ENCODE measurements at places on chromosomes 3 and 15.
A peak's percentile ranks its signal among the peaks of the same experiment; 100 is the strongest.

GRCh38 chr3:13042715-13043271 is 30.4 kb downstream of the IQSEC1 start:
- DNase-seq = no peak

DNA sequence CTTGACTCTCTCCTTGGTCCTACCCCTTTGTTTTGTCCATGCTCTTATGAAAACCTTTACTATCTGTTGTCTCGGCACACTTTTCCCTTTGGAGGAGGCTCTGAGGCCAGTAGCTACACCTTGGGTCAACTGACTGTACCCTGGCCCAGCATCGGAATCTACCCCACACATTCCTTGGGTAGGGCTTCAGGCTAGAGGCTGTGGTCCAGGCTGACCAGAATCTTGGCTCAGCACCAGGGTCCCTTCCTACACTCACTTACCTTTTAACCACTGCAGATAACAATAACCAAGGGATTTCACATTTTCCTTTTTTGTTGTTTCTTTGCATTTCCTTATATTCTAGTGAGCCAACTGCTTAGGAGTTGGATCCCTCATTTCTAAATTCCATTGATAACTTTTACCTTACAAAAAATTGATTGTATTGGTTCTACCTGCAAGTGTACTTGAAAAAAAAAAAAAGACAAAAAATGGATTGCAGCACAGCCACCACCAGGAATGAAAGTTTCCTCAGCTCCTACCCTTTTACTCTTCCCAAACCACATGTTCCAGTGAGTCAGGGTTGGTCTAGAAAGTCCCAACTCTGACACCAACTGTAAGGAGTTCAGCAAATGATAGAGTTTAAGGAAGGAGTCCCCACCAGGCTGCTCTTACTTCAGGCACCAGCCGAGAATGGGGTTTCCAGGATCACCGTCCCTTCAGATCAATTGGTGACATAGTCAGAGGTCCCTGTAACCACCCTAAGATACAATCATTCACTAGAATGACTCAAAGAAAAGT is 95.6 kb downstream of the FBLN2 start:
- no peak for DNase-seq

GRCh38 chr15:51046799-51047449 is 47.8 kb downstream of the TNFAIP8L3 start:
- no peak for DNase-seq

- DNase-seq = no peak
Observed at GRCh38 chr3:10910367-10910766, 82.2 kb upstream of the SLC6A1 start.

GRCh38 chr3:186060222-186060621 is 48.7 kb downstream of the ETV5 start:
- DNase-seq = no peak

GRCh38 chr3:190492966-190493365 is 20.9 kb upstream of the IL1RAP start:
- DNase-seq = no peak

DNA sequence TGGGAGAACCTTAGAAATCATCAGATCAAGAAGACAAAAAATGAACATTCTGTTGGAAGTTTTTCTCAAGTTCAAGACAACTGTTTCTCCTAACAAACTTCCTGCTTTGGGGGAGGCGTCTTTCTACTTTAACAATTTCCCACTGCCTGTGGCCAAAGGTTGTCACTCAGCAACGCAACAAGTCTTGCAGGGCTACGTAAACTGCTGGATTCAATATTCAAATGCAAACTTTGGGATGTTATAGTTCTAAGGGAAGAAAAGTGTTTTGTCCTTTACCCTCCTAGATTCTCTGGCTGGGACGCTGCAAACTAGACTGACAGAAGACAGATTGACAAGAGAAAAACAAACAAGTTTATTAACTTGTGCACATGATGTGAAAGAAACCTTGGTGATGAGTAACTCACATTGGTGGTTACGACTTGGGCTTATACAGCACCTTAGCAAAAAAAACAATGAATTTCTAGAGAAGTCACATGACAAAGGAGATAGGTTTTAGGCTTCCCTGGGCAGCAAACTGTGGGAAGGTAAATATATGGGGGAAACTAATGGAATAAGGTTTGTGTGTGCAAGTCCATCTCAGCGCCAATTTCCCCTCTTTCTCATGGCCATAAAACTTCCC is 34.0 kb upstream of the ARPIN start:
- DNase-seq = no peak

DNA sequence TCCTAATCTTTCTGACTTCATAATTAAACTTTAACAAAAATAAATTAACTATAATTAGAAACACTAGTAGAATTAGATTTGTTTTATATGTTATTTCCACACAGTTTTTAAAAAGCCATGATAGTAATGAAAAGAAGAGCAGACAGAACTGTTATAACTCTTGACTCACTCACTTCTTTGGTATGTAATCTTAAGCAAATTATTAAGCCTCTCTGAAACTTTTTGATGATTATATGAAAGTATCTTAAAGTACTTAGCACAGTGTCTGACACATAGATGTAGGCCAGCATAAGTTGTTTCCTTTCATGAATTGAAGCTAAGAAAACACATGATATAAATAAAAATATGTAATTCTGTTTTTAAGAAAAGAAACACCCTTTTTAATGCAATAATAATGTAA is 123.6 kb upstream of the MLF1 start:
- no peak for DNase-seq

DNA sequence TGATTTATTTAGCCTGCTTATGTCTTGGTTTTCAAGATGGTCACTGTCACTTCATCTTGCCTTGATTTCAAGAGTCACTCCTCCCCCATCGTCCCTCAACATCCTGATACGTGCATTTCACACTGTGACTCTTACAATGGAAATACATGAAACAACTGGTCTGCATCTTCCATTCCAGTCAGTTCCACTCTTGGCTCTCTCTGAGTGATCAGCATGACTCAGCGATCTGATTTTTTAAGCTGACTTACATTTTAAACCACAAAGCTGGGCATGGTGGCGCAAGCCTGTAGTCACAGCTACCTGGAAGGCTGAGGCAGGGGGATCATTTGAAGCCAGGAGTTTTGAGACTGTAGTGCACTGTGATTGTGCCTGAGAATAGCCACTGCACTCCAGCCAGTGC is 271.2 kb upstream of the ROPN1 start:
- peak; percentile 53 for DNase-seq

DNA sequence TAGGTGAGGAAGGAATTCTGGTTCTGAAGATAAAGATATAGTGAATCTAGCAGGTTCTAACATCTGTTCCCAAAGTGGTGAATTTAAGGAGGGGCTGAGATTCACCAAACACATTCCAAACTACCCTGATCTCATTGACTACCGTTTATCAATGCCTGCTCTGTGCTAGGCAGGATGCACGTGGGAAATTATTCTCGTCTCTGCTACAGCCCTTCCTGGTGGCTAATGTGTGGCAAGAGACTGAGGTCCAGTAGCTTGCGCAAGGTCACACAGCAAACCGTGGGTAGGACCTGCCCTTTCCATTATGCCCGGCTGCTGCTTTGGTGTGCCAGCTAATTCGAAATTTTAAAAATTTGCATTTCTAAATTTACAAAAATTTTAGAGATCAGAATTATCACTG is 209.5 kb upstream of the TRIM42 start:
- DNase-seq = no peak

GRCh38 chr3:171257251-171258203 is 202.7 kb downstream of the TNIK start:
- no peak for DNase-seq

GRCh38 chr3:70110066-70110465 is 110.5 kb downstream of the SAMMSON start:
- no peak for DNase-seq

- DNase-seq = no peak
Observed at GRCh38 chr3:114022145-114022802, 34.1 kb downstream of the CCDC191 start.

- DNase-seq = no peak
Observed at GRCh38 chr3:63481627-63482026, 170.8 kb upstream of the SNTN start.

GRCh38 chr3:123627673-123628670 is 43.1 kb upstream of the HACD2 start:
- DNase-seq = no peak

- DNase-seq = no peak
Observed at GRCh38 chr3:115388811-115389210, 234.5 kb upstream of the GAP43 start.

GRCh38 chr3:18725668-18726407 is 300.7 kb upstream of the SATB1 start:
- DNase-seq = no peak

- DNase-seq = peak; percentile 85
Observed at GRCh38 chr3:12990781-12991480, 82.3 kb downstream of the IQSEC1 start.

- no peak for DNase-seq
Observed at GRCh38 chr3:69695443-69695842, 43.8 kb upstream of the MITF start.

DNA sequence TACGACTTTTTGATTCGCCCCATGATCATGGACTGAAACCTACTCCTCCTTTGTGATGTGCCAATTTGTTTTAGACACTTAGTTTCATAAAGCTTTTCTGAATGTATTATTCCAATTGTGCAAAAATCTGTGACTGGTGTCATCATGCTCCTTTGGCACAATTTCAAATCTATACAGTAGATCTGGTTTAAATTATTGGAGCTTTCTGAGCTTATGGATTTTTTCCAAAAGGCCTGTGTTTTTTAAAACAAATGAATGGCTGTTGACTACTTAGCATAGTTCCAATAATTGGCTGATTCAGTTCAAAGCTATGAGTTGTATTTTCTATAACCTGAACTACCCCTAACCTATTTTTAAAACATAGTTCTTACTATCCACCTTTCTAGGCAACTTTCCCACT is 282.7 kb downstream of the CNTN3 start:
- DNase-seq = no peak

GRCh38 chr3:124780761-124781475 is 50.7 kb downstream of the UMPS start:
- DNase-seq = no peak

GRCh38 chr3:51637941-51638471 is 33.0 kb upstream of the TEX264 start:
- peak; percentile 59 for DNase-seq

GRCh38 chr3:89145995-89146394 is 38.6 kb downstream of the EPHA3 start:
- no peak for DNase-seq

- peak; percentile 11 for DNase-seq
Observed at GRCh38 chr15:100211855-100212850, 129.6 kb downstream of the ADAMTS17 start.

- DNase-seq = no peak
Observed at GRCh38 chr3:108518895-108519294, 8.5 kb upstream of the MYH15 start.

- DNase-seq = no peak
Observed at GRCh38 chr3:172892158-172892557, 141.6 kb downstream of the ECT2 start.

GRCh38 chr3:19967208-19967607 is 20.3 kb downstream of the RAB5A start:
- DNase-seq = no peak

Measured in PC-9 (cell line).